ENCODE measurements at places on chromosomes 5 and 9.

GRCh38 chr5:147344861-147345260 is 110.0 kb downstream of the STK32A start:
- DNase-seq = no peak

GRCh38 chr9:98637381-98637780 is 71.4 kb downstream of the GABBR2 start:
- DNase-seq = no peak

DNA sequence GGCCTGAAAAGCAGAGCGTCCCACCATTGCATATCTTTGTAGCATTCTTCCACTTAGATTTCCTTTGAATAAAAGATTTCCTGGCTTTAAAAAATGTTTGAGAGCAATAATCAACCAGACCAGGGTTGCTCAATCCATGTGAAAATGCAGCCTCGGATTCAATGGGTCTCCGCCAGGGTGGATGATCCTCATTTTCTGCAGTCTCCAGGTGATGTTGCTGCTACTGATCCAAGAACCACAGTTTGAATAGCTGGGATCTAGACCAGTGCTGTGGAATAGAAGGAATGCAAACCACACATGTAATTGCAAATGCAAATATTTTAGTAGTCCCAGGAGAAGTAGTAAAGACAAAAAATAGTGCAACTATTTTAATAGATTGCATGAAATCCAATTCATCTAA is 317.6 kb downstream of the IRX1 start:
- DNase-seq = no peak

DNA sequence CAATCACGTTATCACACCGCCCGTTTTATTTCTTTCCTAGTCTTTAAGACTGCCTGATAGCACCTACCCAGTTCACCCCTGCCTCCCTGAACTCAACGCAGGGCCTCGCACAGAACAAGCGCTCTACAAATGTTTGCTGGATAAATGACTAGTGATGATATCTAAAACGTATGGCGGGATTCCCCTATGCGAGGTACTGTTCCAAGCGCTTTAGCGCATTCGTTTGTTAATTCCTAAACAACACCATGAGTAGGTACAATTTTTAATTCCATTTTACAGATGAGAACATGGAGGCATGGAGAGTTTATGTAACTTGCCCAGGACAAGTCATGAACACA is 6.6 kb downstream of the POU4F3 start:
- no peak for DNase-seq
